ENCODE measurements at places on chromosomes 1 and 21. TPM values are rescaled to one million over a fixed set of nuclear protein-coding genes. Genes with fewer than 3 reads are reported as not detected.

Gene AKR7A3
- total RNA-seq = 0.62 TPM

Gene NAV1
- total RNA-seq = 13.3 TPM

Gene CFHR3
- total RNA-seq = not detected

Gene ANKRD34A
- total RNA-seq = 0.33 TPM

Gene LRRC71
- not detected for total RNA-seq

Gene AGBL4
- not detected for total RNA-seq

Gene AMIGO1
- total RNA-seq = 2.5 TPM

Gene GUCA2A
- not detected for total RNA-seq

Gene C1orf35
- total RNA-seq = 14.3 TPM

Gene OPRD1
- total RNA-seq = not detected

Gene CYP4A11
- total RNA-seq = not detected

Gene TRIM58
- 0.66 TPM for total RNA-seq

Gene SLC16A4
- total RNA-seq = 16.6 TPM

Gene SEC22B
- total RNA-seq = 49.0 TPM
